Endothelial cell (in vitro differentiated cells): ENCODE measurements at places on chromosomes 12 and 14.

DNA sequence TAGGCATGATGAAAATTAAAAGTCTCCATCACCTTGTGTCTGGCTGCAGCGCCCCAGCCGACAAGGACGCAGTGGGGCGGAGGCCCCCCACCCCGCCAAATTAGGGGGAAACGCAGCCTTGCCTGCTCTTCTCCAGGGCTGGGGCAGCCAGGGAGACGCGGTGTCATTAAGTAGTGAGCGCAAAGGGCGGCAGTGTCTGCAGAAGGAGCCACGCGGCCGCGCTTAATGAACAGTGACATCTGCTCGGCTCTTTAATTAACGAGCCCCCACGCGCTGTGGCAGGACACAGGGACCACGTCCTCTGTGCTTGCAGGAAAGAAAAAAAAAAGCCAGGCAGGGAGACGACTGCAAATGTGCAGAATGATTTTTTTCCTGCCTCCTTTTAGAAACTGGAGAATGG is 93.4 kb upstream of the NCOR2 start:
- DNase-seq, result no peak

GRCh38 chr12:13000925-13001774 is 1.1 kb upstream of the HEBP1 start:
- DNase-seq, result peak; percentile 59

- no peak for DNase-seq
Measured at GRCh38 chr14:93331728-93332396, 974 bp downstream of the BTBD7 start.

GRCh38 chr14:24436355-24437019 is 6.1 kb downstream of the SDR39U1 start:
- peak; percentile 52 for DNase-seq

- no peak for DNase-seq
Measured at GRCh38 chr12:68733661-68734071, 12.3 kb upstream of the SLC35E3 start.
